ENCODE measurements at places on chromosomes 4 and X.

DNA sequence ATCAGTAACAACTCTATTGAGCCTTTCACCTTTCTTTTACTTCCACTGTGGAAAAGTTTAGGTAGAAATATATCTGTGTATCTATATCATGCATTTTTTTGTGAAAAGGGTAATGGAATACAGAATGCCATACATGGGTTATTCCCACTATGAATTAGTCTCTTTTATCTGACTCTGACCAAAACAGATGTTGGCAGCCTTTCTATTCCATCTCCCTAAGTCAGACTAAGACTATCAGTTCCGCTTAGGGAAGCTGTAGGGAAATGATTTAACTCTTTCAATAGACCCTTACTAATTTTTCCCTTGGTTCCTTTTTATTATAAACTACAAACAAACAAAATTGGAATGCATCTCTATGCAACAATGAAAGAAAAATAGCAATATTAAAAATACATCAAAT is 92.3 kb upstream of the LEF1 start:
- no peak for DNase-seq

- no peak for DNase-seq
Observed at GRCh38 chr4:14035076-14035475, 407.6 kb upstream of the BOD1L1 start.

GRCh38 chr4:80540785-80541469 is 205.4 kb downstream of the CFAP299 start:
- no peak for DNase-seq

- DNase-seq = no peak
Observed at GRCh38 chr4:29565256-29565655, 1154.9 kb upstream of the PCDH7 start.

GRCh38 chr4:124437853-124438495 is 274.6 kb downstream of the ANKRD50 start:
- no peak for DNase-seq

GRCh38 chr4:6307230-6307629 is 37.6 kb downstream of the WFS1 start:
- no peak for DNase-seq

DNA sequence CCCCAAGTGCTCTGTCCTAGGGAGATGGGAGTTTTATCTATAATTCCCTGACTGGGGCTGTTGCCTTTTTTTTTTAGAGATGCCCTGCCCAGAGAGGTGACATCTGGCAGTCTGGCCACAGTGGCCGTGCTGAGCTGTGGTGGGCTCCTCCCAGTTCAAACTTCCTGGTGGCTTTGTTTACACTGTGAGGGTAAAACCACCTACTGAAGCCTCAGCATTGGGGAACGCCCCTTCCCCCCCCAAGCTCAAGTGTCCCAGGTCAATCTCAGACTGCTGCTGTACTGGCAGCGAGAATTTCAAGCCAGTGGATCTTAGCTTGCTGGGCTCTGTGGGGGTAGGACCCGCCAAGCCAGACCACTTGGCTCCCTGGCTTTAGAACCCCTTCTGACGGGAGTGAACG is 38.3 kb upstream of the CBLL2 start:
- DNase-seq = no peak

GRCh38 chr4:155690044-155690837 is 23.6 kb downstream of the GUCY1A1 start:
- DNase-seq = no peak

DNA sequence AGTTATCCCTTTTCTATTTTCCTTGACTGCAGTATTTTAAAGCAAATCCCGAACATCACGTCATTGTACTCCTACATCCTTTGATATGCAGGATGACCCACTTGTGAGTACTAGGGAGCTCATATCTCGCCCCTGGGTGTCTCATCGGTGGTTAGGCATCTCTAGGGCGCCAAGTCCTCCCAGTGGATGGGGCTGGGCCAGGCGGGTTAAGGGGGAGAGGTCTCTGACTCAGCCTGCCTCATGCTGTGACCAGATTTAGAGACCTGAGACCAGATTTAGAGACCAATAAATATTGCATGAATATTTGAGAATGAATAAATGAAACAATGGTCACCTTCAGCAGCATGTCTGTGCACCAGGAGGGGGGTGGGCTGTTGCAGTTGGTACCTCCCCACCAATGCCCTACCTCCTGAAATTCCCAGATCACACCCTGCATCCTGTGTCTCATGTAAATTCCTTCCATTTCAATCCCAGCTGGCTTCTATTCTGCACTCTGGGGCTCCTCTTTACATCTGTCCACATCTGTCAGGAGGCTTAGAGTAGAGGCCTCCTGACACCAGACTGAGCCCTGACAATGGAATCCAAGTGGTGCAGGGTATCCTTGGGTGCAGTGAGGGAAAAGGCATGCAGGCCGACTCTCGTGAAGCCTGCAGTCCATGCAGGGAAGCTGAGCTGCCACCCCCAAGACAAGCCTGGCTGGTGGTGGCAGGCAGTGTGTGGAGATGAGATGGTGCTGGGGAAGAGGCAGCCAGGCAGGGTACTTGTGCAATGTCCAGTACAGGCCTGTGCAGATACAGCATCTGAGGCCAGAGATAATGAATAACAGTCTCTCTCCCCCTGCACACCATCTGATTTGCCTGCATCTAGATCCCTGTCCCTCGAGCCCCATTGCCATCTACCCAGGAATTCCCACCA is 5.2 kb downstream of the APLN start:
- no peak for DNase-seq

DNA sequence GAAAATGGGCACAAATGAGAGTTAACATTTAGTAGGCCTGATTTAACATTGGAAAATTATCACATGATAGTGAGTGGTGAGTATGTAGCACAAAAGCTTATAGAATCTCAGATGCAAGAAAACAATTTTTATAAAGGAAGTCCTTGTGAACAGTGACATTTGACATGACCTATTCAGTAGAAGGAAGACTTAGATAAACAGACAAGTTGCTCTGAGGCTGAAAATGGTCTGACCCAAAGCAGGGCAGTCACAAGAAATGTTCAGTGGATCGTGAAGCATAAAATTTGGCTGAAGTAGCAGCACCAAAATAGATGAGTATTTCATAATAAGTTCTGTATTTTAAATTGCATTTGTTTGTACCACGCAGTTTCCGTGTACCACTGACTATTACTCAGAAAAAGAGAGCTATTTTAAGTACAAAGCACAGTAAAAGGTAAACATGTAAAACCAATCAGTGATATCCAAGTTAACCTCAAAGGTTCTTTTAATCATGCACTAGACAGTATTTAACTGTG is 605.7 kb upstream of the PABPC4L start:
- DNase-seq = no peak

DNA sequence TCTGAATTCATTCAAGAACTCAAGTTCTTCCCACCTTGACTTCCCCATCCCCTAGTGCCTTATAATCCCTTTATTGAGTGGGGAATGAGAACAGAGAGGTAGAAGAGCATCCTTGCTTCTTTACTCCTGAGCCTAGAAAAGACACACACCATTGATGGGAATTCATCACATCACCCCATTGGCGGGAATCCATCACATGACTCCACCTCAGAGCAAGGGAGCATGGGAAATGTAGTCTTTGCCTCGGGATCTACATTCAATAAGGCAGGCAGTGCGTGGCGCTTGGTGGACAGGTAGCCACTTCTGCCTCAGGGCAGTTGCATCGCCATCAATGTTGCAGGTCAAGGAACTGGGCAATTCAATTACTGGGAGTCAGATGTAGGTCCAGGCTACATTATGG is 50.7 kb downstream of the MXRA5 start:
- no peak for DNase-seq

GRCh38 chr4:82810176-82810575 is 11.6 kb upstream of the SCD5 start:
- DNase-seq = no peak

GRCh38 chr4:148016063-148016637 is 284.3 kb downstream of the ARHGAP10 start:
- DNase-seq = no peak

DNA sequence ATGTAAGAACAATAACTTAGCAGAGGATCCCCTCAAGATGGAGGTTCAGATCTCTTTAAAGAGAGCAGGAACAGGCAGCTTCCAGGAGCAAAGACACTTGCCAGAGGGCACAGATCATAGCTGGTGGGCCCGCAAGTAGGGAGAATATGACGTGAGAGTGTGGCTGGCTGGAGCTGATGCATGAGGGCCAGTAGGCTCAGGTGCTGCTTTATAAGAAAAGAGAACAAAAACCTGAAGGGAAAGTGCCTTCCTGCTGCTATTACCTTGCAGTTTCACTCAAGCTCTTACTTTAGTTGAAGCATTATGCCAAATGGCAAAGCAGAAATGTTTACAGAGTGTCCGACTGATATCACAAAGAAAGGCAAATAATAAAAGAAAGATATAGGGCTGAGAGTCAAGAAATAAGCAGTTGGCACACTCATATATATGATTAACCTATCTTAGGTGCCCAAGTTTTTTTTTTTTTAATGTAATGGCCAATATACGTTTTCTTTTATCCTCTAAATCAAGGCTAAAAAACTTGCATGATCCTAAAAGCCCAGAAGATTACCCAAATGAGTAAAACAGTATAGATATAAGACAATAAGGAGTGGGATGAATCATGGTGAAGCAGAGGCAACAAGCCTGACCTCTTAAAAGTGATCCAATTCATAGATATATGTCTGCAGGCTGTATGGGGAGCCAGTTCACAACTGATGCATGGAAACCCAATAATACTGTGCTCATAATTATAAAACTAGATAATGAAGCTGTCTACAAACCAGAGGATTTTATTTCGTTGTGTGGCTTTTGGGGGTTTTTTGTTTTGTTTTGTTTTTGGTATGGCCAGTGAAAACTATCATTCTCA is 12.6 kb downstream of the NR0B1 start:
- no peak for DNase-seq

DNA sequence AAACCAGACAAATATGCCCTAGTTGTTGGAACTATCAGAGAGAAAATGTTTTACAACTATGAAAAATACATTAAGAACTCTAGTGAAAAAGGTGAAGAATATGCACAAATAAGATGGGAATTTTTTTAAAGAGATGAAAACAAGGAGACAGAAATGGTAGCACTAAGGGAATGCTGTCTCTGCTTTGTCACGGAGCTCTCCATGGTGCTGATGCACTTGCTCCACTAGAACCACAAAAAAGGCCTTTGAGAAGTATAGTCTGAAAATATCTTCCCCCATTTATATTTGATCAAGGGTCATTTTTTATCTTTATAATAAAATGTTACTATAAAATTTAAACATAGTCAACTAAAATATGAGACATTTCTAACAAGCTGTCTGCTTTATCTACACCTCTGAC is 1655.5 kb upstream of the AGA start:
- DNase-seq = no peak

GRCh38 chr4:152168987-152169616 is 366.8 kb downstream of the FBXW7 start:
- DNase-seq = no peak

GRCh38 chr4:86685401-86685800 is 91.3 kb downstream of the PTPN13 start:
- DNase-seq = no peak

DNA sequence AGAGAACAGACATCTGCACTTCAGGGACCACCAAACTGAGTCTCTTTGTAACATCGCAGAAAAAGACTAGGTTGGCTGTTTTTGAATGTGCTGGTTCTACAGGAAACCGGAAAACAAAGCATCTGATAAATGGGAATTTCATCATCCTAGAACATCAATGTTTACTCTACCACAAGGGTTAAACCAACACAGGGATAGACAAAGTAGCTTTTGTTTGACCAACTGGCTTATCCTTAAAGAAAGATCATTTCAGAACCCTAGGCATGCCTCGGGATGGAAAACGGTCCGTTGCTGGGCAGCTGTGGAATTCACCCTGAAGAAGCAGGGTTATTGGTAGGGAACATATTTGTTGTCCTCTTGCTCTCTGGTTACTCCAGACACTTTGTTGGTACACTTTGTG is 2355.5 kb upstream of the AGA start:
- no peak for DNase-seq
